Urinary bladder (tissue), 4 donors: ENCODE measurements at places on chromosomes 16 and 17. TPM values are rescaled to one million over a fixed set of nuclear protein-coding genes. Genes with fewer than 3 reads are reported as not detected.

Gene TBX2
- total RNA-seq, result 26.4 TPM

Gene KRT36
- total RNA-seq, result not detected

Gene CHAD
- 0.32 TPM for total RNA-seq

Gene MT1F
- 0.95 TPM for total RNA-seq

Gene SLC35G6
- total RNA-seq, result not detected

Gene IL34
- 10.6 TPM for total RNA-seq

Gene SMIM5
- total RNA-seq, result 4.0 TPM

Gene CPHXL2
- total RNA-seq, result not detected

Gene CRISPLD2
- 69.1 TPM for total RNA-seq

Gene PITPNM3
- total RNA-seq, result 2.3 TPM

Gene BTBD17
- not detected for total RNA-seq

DNA sequence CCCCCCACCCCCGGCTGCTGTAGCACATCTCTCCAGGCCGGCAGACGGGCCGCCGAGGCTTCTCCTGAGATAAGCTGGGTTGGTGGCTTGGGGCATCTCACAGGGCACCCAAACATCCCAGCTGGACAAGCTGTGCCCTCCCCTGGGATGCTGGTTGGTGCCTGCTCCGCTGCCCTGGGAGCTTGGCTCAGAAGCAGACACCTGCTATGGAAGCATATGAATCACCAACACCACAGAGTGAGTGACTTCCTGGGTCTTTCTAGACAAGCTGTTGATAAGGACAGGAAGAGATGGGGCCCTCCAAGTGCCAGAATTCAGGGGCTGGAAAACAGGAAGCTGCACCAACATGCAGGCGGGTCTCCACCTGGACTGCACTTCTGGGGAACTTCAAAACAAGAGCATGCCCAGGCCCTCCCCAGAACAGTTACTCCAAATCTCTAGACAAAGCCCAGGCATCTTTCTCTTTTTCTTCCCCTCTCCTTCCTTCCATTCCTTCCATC is 13.7 kb downstream of the C16orf95 start:
- no peak for DNase-seq

DNA sequence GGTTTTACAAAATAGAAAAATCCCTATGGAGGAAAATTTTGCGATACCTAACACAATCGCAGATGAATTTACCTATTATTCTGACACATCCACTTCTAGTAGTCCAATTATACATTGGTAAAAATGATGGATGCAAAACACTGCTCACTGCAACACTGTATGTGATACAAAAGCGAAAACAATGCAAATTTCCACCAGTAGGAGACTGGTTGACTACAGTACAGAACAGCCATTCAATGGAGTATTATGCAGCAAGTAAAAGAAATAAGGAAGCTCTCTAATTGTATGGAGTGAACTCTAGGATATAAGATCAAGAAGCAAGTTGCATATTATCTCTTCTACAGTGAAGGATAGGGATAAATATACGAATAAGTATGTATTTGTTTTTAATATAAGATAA is 48.5 kb downstream of the SETD6 start:
- no peak for DNase-seq

- no peak for DNase-seq
Measured at GRCh38 chr17:60493847-60494321, 32.2 kb downstream of the APPBP2 start.

GRCh38 chr17:5331506-5331905 is 49.4 kb downstream of the RABEP1 start:
- DNase-seq, result no peak

DNA sequence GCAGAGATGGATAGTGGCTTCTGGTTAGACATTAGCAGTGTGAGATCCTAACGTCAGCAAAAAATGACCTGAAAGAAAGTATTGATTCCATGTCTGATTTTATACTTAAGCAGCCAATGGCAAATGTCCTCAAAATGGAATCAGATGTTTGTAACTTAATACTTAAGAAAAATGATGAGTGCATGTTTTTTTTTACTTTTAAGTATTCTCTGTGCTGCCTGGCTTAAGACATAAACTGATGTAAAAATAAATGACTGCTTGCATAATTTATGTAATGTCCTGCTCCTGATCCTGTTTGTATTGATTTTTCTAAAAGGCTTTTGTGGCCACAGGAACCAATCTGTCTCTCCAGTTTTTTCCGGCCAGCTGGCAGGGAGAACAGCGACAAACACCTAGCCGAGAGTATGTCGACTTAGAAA is 7.4 kb downstream of the CBFB start:
- no peak for DNase-seq

GRCh38 chr17:49725452-49726130 is 17.8 kb upstream of the SLC35B1 start:
- DNase-seq, result no peak

DNA sequence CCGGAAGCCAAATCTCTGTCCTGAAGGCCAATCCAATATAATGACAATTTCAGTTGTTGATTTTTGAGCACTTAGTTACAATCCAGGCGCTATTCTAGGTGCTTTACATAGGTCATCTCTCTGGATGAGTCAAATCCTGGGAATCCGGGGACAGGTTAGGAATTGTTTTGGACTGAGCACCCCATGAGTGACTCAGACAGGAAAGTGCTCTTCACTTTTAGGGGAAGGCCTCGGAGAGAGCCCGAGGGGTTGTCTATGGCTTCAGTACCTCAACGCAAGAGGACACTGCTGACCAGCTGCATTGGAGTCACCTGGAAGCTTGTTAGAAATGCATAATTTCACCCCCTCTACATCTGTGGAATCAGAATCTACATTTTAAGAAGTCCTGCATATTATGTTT is 108.8 kb downstream of the IRX5 start:
- DNase-seq, result no peak

GRCh38 chr17:18043491-18043890 is 4.3 kb downstream of the GID4 start:
- DNase-seq, result no peak

DNA sequence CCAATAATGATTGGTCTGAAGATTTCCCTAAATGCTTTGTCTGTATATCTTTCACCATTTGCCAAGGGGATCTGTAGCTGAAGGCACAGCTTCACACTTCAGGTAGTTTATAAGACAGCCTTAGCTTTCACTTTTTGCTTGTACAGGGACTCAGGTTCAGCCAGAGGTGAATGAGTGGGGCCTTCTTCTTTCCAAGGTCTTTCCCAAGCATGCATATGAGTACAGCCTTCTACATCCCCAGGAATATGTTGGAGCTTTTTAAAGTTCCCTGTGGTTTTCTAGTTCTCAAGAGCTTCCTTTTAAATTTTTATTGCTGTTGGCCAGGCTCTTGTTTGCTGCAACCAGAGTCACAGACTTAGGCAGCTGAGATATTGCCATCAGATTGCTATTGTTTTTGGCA is 17.9 kb upstream of the SPDYE4 start:
- peak; percentile 26 for DNase-seq

- no peak for DNase-seq
Measured at GRCh38 chr17:17109907-17110306, 67.7 kb downstream of the MPRIP start.

DNA sequence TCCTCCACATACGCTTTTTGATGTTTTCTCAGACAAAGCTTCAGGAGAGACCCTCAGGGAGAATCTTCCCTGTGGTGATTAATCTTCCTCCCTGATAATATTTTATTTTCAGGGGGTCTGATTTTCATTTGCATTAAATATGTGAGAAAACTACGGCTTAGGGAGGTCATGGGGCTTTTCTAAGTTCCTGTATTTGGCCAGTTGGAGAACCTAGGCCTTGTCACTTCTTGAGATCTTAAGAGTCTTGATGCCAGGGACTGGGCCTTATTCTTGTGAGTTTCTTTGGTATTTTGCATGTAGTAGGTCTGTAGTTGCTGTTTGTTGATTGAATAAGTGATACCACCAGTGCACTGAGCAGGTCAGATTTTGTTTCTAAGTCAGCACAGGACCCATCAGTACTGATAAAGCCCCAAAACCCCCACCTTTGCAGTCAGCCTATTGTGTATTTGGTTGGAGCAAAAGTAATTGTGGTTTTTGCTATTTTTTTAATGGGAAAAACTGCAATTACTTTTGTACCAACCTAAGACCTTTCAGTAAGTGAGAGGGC is 130.1 kb downstream of the PRKCA start:
- DNase-seq, result no peak

GRCh38 chr17:45307290-45308015 is 9.4 kb downstream of the MAP3K14 start:
- no peak for DNase-seq

DNA sequence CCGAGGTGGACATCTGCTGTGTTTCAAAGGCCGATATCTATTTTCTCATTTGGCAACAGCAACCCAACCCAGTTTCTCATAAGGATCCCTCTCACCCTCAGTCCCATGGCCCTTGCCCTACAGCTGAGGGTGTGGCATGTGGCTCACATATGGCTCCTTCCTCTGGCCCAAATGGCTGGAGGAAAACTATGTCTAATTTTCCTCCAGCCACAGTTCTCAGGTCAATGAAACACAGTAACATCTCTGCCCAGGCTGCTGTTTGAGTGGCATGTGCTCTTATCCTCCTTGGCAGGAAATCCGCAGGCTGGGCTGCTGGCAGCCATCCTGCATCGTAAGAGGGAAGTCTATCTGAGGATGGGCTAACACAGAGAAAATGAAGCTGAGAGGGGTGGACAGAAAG is 24.1 kb downstream of the SERPINF1 start:
- DNase-seq, result no peak

DNA sequence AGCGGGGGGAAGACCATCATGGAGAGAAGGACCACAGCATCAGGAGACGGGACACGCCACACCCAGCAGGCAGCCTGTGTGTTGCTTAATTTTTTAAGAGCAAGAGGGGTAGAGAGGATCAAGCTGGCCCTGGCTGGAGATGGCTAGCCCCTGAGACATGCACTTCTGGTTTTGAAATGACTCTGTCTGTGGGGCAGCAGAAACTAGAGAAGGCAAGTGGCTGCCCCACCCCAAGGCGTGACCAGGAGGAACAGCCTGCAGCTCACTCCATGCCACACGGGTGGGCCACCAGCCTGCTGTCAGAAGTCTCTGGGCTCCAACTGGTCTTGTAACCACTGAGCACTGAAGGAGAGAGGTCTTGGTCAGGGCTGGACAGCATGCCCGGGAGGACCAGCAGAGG is 75.5 kb downstream of the SOCS1 start:
- DNase-seq, result no peak

- no peak for DNase-seq
Measured at GRCh38 chr17:9646546-9646885, 1.2 kb downstream of the USP43 start.

DNA sequence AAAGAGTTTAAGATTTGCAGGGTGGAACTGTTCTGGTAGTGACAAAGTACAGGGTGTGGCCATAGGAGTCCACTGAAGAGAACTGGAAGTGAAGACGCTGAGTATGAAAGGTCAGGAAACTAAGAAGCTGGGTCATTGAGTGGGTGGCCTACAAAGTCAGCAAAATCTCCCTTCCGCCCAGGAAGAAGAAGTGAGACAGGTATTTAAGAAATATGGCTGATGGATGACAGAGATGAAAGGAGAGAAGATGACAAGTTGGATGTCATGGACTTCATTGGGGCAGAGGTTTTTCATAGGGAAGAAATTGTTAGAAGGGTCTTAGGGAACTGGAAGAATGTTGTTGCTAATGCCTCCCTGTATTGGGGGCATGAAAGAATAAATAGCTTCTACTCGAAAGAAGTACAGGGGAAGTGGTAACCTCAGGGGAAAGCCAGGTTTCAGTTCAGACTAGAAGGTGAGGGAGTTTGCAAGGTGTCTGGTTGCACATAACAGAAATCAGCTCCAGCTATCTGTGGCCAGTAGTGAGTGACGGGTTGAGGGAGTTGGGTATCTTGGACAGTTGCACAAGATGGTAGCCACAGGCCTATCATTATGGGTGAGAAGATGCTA is 33.6 kb upstream of the MED13 start:
- no peak for DNase-seq

GRCh38 chr17:46773221-46773605 is 45.3 kb downstream of the WNT3 start:
- no peak for DNase-seq

GRCh38 chr16:22284637-22285036 is 12.6 kb upstream of the POLR3E start:
- DNase-seq, result no peak

GRCh38 chr16:86951831-86952598 is 365.2 kb downstream of the C16orf95 start:
- no peak for DNase-seq
